ENCODE measurements at places on chromosomes 5 and 9.
A peak's percentile ranks its signal among the peaks of the same experiment; 100 is the strongest.

DNA sequence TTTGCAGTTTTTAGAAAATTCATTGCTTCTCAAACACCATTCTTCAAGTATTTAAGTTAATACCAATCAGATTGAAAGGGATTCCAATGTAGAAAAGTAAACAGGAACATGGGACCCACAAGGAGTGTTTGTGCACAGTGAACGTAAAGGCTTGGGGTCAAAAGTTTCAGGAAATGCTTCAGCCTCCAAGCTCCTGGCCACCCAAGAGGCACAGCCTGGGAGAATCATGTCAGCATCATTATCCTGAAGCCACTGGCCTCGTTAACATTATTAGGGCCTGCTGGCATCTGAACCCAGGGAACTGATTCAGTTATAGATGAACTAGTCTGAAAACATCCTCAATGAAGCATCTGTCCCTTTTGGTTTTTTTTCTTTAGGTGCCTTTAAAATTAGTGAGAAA lies 122.9 kb downstream of the NXNL2 start:
- DNase-seq, result no peak

- no peak for DNase-seq
These were observed 780 bp downstream of the CDC37L1 start for GRCh38 chr9:4680173-4680525.

DNA sequence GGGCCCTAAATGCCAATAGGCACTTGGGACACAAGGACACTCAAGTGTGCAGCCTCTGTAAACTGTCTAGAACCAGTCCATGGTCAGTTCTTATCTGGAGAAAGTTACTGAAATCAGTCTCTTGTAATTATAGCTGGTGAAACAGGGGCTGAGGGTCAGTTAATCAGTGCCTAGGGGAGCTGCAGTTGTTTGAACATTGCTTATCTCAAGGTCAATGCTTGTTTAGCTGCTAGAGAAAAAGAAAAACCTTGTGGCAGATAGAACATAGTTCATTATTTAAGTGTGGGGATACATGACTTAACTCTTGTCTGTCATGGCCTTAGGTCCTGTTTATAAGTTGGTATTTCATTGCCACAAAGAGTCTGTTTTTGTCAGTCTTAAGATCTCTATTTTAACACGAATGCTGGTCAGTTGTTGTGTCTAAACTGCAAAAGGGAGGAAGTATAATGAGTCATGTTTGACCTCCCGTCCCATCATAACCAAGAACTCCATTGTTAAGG lies 108.0 kb downstream of the STARD4 start:
- no peak for DNase-seq

DNA sequence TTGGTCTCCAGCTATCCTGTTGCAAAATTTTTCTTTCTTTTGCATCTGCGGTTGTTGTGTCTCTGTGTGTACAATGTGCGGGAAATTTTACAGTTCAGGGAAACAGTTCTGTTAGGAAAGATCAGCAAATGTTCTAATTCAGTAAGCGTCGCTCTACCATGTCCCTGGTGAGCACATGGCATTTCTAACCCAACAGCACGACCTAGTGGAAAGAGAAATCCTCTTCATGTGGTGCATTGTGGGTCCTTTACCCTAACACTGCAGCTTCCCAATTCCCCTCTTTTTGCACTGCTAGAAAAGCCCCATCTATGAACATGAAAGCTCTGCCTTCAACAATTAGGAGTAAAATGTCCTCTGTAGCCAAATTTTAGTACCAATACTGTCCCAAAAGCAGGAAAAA lies 974.2 kb upstream of the CDH9 start:
- DNase-seq, result no peak

- DNase-seq, result no peak
These were observed 106.6 kb downstream of the FBXW11 start for GRCh38 chr5:171899792-171900191.

- DNase-seq, result no peak
These were observed 5.6 kb upstream of the C5 start for GRCh38 chr9:121055642-121056143.

DNA sequence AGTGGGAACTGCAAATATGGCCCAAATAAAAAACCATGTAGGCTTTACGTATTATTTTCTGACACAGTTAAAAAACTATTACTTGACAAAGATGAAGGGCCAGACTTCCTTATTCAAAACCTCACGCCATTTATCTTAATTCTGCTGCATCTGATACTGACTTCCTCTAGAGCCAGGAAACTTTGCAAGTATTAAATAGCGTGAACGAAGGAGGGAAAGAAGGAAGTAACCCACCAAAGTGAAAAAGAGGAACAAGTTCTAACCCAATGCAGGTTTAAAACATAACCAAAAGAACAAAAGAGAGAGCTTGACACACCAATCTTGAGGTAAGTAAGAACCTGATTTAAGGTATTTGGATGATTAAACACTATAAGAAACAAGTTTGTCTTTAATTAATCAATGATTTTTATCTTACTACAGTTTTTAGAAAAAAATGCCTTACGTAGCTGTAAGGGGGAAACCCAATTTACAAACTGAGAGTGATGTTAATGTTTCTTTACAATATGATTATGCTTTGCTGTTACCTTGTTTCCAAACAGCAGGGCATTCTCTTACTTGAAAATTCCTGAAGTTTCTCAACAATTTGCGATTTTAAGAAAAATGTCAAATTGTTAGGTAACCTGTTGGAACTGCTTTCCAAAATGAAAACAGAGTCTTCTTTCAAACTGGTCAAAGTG lies at the start of gene GAPT:
Gene GAPT, plus strand, starts transcription at position 220 of the 677 bp plus-strand sequence. CDS start 3,102 bp downstream, outside the sequence.
- no peak for DNase-seq

- DNase-seq, result no peak
These were observed 100.2 kb downstream of the SCAI start for GRCh38 chr9:125043148-125043547.

GRCh38 chr5:81251922-81252321 lies 18.8 kb downstream of the CKMT2 start:
- DNase-seq, result no peak

- no peak for DNase-seq
These were observed 17.5 kb downstream of the WHRN start for GRCh38 chr9:114487607-114488300.

- no peak for DNase-seq
These were observed 211.5 kb downstream of the SEC61B start for GRCh38 chr9:99433555-99433954.

DNA sequence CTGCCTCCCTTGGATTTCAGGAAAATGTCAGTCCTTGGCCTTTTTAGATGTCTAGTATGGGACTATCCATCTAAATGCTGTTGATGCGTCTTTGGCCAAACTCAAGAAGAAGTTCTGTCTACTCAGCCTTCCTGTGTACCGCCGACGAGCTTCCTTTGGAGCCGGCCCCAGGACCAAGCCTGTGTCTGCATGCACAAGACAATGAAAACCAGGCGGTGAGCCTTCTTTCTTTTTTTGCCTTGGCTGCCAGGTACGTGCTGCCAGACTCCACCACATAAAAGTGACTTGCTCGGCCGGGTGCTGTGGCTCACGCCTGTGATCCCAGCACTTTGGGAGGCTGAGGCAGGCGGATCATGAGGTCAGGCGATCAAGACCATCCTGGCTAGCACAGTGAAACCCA lies 6.0 kb upstream of the NEURL1B start:
- no peak for DNase-seq

- DNase-seq, result no peak
These were observed 198.8 kb upstream of the EFNA5 start for GRCh38 chr5:107869438-107870115.

GRCh38 chr5:142998316-142999020 lies 228.3 kb downstream of the ARHGAP26 start:
- DNase-seq, result no peak

GRCh38 chr5:139204196-139204595 lies 6.0 kb upstream of the SIL1 start:
- no peak for DNase-seq

DNA sequence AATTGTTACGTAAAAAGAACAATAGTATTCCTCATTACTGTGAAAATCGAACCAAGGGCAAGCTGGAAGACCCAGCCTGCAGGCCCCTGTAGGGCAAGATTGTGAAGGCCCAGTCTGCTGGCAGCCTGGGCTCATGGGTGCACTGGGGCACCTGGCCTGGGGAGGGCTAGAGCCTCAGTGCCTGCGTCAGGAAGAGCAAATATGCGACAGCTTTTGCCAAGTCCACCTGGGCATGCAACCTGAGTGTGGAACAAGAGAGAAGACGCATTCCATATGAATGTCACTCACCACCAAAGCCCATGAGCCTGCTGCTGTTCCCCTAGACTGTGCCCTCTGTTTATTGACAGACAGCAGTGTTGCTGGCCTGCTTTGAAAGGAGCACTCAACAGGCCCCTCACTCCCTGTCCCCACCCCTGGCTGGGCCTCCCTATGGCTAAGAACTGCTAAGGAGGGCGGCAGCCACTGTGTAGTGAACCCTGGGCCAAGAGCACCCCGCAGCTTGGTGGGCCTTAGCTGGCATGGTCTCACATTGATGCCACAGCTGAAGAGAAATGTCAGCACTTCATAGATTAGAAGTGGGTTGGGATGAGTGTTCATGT lies 28.2 kb downstream of the PSD2 start:
- no peak for DNase-seq

DNA sequence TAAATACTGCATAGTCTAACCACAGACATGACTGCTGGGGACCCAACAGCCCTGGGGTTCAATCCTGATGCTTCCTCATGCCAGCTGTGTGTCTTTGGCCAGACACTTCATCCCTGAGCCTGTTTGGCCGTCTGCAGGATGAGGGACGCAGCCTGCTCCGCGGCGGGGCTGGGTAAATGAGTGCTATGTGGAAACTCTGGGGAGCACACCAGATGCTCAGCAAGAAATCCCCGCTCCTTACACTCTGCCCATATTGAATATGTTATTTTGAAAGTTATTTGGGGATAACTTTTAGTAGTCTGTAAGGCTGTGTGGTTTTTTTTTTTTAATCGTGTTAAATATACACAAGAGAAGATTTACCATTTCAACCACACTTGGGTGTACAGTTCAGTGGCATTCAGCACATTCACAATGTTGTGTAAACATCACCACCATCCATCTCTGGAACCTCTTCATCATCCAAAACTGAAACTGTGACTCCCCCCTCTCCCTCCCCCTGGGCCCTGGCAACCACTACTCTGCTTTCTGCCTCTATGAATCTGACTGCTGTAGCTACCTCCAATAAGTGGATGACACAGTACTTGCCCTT lies 42.7 kb downstream of the SH3PXD2B start:
- no peak for DNase-seq

DNA sequence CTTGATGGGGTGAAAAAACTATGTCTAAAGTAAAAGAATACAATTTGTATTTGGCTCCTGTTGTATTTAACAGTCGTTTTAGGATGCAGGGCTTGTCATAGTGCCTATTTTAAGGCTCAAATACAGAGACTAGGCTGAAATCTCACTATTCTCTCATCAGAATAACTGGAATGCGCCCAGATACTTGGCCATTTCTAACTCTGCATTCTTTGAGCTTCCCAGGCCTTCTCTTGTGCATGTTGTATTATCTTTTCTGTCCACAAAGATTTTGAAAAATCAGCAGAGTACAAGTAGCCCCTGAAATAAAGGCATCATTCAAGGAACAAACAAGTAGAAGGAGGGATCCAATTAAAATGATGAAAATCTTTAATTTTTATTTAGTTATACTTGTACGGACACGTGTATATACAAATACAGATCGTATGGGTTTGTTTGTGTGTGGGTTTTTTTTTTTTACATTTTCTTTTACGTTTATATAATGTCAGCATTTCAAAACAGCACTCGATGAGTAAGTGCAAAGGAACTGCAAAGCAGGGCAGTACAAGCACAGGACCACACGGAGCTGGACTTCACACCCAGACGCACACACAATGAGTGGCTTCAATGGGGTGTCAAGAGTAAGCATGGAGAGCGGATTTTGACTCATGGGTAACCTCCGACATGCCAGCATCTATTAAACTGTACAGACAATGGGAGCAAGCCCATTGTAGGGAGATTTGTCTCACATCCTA lies 294.0 kb downstream of the EFNA5 start:
- no peak for DNase-seq

GRCh38 chr5:133245191-133246052 lies 193.6 kb downstream of the HSPA4 start:
- no peak for DNase-seq

GRCh38 chr9:8078641-8079140 lies 279.1 kb upstream of the DMAC1 start:
- DNase-seq, result no peak

- DNase-seq, result no peak
These were observed 1.5 kb upstream of the FXN start for GRCh38 chr9:69034071-69034470.

GRCh38 chr9:111966861-111967291 lies 70.3 kb downstream of the UGCG start:
- DNase-seq, result no peak

- DNase-seq, result peak; percentile 44
These were observed 15.5 kb upstream of the HSD17B3 start for GRCh38 chr9:96317335-96317980.

DNA sequence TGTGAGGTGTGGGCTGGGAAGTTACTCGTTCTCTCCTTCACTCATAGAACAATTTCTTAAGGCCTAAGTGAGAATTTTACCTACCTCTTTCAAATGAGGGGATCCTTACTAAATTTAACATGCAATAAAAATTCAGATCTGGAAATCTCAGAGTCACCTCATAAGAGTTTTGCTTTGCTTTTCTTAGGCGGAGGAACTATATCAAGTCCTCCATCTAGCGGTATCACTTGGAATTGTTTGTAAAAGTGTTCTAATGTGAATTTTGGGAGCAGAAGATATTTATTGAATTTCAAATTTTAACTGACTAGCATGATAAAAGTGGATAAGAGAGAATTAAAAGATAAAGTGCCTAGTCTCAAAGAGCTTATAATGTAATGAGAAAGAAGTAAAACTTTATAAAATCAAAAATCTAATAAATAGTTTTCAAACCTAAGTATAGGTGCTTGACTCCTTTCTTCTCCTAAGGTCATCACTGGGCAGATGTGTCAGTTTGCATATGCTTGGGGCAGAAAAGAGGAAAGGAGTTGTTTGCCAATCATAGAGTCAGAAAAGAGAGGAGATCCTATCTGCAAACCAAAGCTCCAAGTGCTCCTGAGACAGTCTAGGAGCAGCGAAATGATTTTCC lies 145.7 kb upstream of the DAB2 start:
- DNase-seq, result no peak

GRCh38 chr9:77210116-77210515 lies 32.8 kb downstream of the VPS13A start:
- DNase-seq, result no peak

GRCh38 chr9:110048403-110048975 lies 159.5 kb downstream of the C9orf152 start:
- peak; percentile 56 for DNase-seq

DNA sequence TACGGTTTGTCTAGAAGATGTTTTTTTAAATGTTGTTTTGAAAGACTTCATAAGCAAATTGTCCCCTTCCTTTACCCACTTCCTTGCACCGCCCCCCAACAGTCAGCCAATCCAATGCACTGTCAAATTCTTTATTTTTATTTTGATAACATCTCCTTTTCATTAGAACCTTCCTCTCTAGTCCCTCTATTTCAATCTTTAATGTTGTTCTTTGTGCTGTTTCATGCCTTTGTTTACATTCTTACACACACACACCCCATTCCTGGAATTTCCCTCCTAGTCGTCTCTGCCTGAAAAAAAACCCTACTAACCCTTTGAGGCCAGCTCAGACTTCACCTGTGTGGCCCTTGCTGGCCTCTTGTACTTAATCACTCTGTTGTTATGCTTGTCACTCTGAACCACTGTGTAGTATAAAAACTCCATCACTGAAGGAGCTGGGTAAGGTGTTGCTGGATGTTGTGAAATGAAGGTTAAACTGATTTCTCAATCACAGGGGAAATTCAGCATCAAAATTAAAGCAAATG lies 133.4 kb downstream of the UGCG start:
- no peak for DNase-seq

- DNase-seq, result no peak
These were observed 22.7 kb upstream of the UNC5A start for GRCh38 chr5:176787676-176788075.

- no peak for DNase-seq
These were observed 297.5 kb upstream of the MSX2 start for GRCh38 chr5:174426851-174427250.

- no peak for DNase-seq
These were observed 14.0 kb upstream of the LOX start for GRCh38 chr5:122091936-122092600.

Measured in left renal pelvis (tissue), 4 donors.